ENCODE measurements at places on chromosomes 16 and 17.
A peak's percentile ranks its signal among the peaks of the same experiment; 100 is the strongest.

GRCh38 chr16:53090591-53091411 is 36.0 kb downstream of the CHD9 start:
- DNase-seq, result peak; percentile 93

- DNase-seq, result peak; percentile 75
Observed at GRCh38 chr16:1158456-1159324, 5.8 kb downstream of the CACNA1H start.

GRCh38 chr17:47808830-47809480 is 12.6 kb downstream of the OSBPL7 start:
- no peak for DNase-seq

- peak; percentile 53 for DNase-seq
Observed at GRCh38 chr16:24041834-24042631, 206.2 kb downstream of the PRKCB start.

GRCh38 chr16:12420661-12421209 is 383.0 kb downstream of the CPPED1 start:
- no peak for DNase-seq
